ENCODE measurements at places on chromosomes 11 and 22. TPM values are rescaled to one million over a fixed set of nuclear protein-coding genes. Genes with fewer than 3 reads are reported as not detected.

The NRXN2 gene
- 41.3 TPM for total RNA-seq

The XBP1 gene
- total RNA-seq, result 282 TPM

The DDI1 gene
- not detected for total RNA-seq

The CASP4 gene
- 72.7 TPM for total RNA-seq

The GPHA2 gene
- not detected for total RNA-seq

The SYT7 gene
- 2.6 TPM for total RNA-seq

The SCGB1C1 gene
- not detected for total RNA-seq

DNA sequence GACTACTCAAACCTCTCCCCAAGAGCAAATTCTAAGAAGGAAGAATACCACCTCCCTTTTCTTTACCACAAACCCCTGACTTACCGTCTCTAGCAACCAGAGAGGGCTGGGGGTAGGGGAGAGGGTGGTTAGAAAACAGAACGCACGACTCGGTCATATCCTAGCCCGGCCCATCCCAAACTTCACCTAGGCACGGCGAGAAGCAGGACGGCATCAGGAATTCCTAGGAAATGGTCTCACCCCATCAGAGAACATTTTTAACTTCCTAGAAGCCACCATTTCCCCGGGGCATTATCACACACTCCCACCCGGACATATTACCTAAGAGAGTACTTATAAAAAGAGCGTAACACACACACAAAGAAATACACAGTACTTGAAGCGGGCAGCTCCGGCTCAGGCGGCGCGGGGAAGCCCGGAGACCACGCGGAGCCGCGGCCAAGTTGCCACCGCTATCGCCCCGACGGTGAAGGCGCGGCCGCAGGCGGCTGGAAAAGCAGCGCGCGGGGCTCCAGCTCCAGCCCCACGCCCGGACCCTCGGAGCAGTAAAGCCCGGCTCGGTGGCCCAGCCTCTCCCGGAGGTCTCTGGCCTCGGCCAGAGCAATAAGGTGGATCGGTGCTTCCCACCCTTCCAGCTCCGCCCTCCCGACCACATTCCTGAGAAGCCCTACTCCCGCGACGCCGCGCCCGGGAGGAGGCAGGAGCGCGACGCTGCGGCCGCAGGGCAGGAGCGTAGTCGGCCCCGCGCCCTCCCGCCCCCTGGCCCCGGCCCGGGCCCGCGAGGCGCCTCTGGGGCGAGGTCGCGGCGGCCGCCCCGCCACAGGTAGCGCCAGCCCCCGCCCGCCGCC, 878 bp downstream of the RRAS2 start:
- peak overlapping the region; percentile 85 for H3K27ac ChIP-seq
- H3K36me3 ChIP-seq, result no peaks in the 10 kb centered on the region
- H3K27me3 ChIP-seq, result no peaks in the 10 kb centered on the region
- peaks cover 11% of the 10 kb centered on the region for H3K4me1 ChIP-seq
- peak overlapping the region; percentile 93 for H3K4me3 ChIP-seq
- DNase-seq, result no peak

DNA sequence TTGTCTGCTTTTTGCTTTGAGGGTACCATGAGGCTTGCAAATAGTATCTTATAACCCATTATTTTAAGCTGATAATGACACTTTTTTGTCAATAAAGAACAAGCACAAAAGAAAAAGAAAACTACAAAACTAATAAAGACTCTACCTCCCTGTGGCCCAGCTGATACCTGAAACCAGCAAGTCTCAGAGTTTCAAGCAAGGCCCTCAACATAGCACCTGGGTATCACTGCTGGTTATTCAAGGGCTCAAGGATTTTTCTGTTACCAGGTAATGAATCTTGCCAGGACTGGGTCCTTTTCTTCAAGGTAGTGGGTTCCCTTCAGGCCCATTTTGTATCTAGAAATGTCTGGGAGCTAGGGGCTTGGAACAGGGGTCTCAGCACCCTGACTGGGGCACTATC, 281.6 kb upstream of the C11orf87 start:
- DNase-seq, result no peak
- H3K4me3 ChIP-seq, result no peak overlapping the region
- H3K36me3 ChIP-seq, result no peaks in the 10 kb centered on the region
- no peaks in the 10 kb centered on the region for H3K4me1 ChIP-seq
- H3K27ac ChIP-seq, result no peak overlapping the region

DNA sequence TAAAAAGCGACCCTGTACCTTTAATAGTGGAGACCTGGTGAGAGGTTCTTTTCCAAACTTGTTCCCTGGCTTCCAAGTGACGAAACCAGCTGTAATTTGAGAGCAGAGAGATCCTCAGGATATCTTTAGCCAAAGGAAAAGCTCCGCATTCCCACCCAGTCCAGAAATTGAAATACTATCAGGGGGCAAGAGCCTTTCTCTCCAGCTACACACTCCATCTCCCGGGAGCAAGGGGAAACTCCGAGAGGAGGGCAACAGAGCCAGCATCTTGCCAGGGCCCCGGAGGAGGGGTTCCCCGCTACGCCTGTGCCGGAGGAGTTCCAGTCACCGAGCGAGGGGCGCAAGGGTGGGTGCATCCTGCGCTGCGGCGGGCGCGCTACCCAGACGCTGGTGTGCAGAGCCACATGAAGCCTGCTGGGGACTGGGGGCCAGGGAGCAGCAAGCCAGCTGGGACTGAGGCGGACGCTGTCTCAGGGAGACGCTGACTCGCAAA, at the start of gene FIBIN:
FIBIN (plus strand) TSS at position 148 of the 493 bp plus-strand sequence. CDS start 415 bp downstream, outside the sequence.
- H3K36me3 ChIP-seq, result peaks cover 3% of the 10 kb centered on the region
- H3K27me3 ChIP-seq, result no peaks in the 10 kb centered on the region
- DNase-seq, result no peak
- peaks cover 34% of the 10 kb centered on the region for H3K4me1 ChIP-seq
- peak within 1 kb of the TSS; percentile 95 for H3K4me3 ChIP-seq

GRCh38 chr11:47109051-47109726, 67.5 kb downstream of the ARFGAP2 start:
- H3K27ac ChIP-seq, result no peak overlapping the region
- no peaks in the 10 kb centered on the region for H3K4me1 ChIP-seq
- DNase-seq, result no peak
- no peaks in the 10 kb centered on the region for H3K36me3 ChIP-seq
- H3K4me3 ChIP-seq, result no peak overlapping the region
- H3K27me3 ChIP-seq, result no peaks in the 10 kb centered on the region

DNA sequence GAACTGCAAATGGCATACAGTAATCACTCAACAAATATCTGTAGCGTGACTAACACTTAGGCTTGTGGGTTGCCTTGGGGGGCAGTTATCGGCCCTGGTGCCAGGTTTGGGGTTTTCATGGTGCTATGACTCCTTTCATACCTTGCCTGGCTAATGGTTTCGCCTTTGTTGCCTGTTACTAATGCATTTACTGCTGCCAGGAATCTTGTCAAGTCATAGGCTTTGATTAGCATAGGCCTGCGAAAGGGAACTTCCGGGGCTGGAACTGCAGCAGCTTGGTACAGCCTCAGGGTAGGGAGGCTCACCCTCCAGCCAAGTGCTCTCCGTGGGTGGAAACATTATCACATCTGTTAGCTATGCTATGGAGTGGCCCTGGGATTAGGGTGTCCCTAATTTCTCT, 13.2 kb downstream of the SLC25A18 start:
- no peak overlapping the region for H3K4me3 ChIP-seq
- H3K36me3 ChIP-seq, result no peaks in the 10 kb centered on the region
- no peaks in the 10 kb centered on the region for H3K27me3 ChIP-seq
- peaks cover 6% of the 10 kb centered on the region for H3K4me1 ChIP-seq

DNA sequence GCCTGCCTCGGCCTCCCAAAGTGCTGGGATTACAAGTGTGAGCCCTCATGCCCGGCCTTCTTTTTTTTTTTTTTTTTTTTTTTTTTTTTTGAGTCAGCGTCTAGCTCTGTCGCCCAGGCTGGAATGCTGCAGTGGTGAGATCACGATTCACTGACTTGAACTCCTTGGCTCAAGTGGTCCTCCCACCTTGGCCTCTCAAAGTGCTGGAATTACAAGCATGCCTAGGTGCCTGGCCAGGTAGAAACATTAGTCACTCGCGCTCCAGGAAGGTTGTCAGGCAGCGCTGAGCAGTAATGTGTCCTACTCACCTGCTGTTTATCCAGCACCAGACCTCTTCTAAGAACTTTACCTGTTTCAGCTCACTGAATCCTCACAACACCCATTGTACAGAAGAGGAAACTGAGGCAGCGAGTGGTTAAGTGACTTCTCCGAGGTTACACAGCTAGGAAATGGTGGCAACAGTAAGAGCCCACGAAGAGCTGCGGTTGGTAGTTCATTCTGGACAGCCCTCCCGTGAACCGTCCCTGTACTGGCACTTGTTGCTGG, 496 bp upstream of the CST6 start:
- peaks cover 27% of the 10 kb centered on the region for H3K4me1 ChIP-seq
- peak overlapping the region; percentile 89 for H3K27ac ChIP-seq

DNA sequence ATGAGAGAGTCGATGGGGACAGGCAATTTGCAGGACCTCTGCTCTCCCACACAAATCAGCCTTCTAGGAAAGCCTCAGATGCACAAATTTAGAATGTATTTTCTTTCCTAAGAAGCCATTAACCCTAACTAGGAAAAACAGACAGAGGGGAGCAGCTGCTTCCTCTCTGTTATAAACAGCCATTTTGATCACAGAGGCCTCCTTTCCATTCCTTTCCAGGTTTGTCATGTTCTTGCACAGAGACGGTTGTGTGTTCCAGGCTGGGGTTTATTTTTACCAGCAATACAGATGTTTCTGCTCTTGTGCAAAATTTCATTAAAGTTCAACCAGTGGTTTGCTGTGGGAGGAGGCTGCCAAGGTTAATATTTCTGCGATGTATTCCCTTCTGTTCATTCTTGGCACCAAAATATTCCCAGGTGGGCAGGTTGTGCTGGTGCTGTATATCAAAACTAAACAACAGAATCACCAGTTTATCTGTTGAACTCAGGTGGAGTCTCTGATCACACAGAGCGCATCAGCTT, 90.2 kb downstream of the NAV2 start:
- H3K36me3 ChIP-seq, result no peaks in the 10 kb centered on the region
- no peak for DNase-seq
- H3K4me3 ChIP-seq, result no peak overlapping the region
- H3K27me3 ChIP-seq, result no peaks in the 10 kb centered on the region
- no peak overlapping the region for H3K27ac ChIP-seq

DNA sequence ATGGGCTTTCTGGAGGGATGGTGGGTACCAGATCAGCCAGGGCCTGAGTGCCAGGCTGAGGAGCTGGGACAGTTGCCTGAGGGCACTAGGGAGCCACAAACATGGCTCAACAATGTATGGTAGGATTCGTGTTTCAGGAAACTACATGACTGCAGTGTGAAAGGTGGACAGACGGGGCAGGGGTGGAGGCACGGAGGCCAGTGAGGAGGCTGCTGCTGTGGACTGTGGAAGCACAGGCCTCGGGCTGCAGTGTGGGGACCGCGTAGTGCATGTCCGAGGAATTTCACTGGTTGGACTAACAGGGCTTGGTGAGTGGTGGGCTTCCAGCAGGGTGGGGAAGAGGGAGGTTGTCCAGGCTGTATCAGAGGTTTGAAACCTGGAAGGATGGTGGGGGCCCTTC, 7.8 kb downstream of the P2RY2 start:
- H3K27me3 ChIP-seq, result no peaks in the 10 kb centered on the region
- H3K4me3 ChIP-seq, result no peak overlapping the region
- no peaks in the 10 kb centered on the region for H3K4me1 ChIP-seq

DNA sequence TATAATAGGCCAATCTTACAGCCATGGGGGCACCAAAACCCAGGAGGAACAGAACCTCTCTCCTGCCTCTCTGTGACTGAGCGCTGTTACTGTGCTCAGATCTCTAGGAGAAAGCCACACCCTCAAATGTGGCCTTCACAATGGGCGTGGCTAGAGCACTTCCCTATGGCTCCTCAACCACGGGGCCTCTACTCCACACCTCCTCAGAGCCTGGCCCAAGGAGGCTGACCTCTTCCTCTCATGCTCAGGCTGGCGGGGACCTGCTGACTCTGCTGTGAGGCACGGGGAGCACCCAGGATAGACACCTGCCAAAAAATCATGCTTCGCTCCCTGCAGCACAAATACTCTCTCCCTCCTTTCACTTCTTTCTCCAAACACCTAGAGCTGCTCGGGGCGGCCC, 41.0 kb downstream of the C11orf58 start:
- no peak for DNase-seq
- no peaks in the 10 kb centered on the region for H3K27me3 ChIP-seq
- no peak overlapping the region for H3K27ac ChIP-seq
- H3K4me3 ChIP-seq, result no peak overlapping the region

- peaks cover 3% of the 10 kb centered on the region for H3K4me1 ChIP-seq
- H3K4me3 ChIP-seq, result no peak overlapping the region
- no peak overlapping the region for H3K27ac ChIP-seq
- no peaks in the 10 kb centered on the region for H3K27me3 ChIP-seq
- no peak for DNase-seq
- H3K36me3 ChIP-seq, result no peaks in the 10 kb centered on the region
These were observed 96.5 kb downstream of the DLG2 start for GRCh38 chr11:85530634-85531033.

GRCh38 chr11:133724116-133724515, 121.2 kb downstream of the SPATA19 start:
- H3K27ac ChIP-seq, result no peak overlapping the region
- DNase-seq, result no peak
- H3K36me3 ChIP-seq, result no peaks in the 10 kb centered on the region
- no peaks in the 10 kb centered on the region for H3K27me3 ChIP-seq
- H3K4me3 ChIP-seq, result no peak overlapping the region

- no peaks in the 10 kb centered on the region for H3K36me3 ChIP-seq
- no peak overlapping the region for H3K4me3 ChIP-seq
- no peaks in the 10 kb centered on the region for H3K4me1 ChIP-seq
- no peak for DNase-seq
- H3K27me3 ChIP-seq, result no peaks in the 10 kb centered on the region
These were observed 44.3 kb downstream of the SLC5A12 start for GRCh38 chr11:26677566-26677965.

DNA sequence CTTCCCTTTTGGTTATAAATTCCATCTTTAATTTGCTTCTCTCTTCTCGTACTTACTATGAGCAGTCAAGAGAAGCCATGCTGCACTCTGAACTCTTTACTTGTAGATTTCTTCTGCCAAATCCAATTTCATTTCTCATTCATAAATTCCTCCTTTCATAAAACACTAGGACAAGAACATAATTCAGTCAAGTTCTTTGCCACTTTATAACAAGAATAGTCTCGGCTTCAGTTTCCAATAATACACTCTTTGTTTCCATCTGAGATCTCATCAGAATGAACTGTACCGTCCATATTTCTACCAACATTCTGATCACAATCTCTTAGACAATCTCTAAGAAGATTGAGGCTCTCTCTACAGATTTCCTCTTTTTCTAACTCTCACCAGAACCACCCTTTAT, 25.1 kb downstream of the IZUMO1R start:
- peaks cover 8% of the 10 kb centered on the region for H3K4me1 ChIP-seq
- no peak for DNase-seq
- H3K27me3 ChIP-seq, result no peaks in the 10 kb centered on the region
- no peak overlapping the region for H3K27ac ChIP-seq
- no peak overlapping the region for H3K4me3 ChIP-seq

DNA sequence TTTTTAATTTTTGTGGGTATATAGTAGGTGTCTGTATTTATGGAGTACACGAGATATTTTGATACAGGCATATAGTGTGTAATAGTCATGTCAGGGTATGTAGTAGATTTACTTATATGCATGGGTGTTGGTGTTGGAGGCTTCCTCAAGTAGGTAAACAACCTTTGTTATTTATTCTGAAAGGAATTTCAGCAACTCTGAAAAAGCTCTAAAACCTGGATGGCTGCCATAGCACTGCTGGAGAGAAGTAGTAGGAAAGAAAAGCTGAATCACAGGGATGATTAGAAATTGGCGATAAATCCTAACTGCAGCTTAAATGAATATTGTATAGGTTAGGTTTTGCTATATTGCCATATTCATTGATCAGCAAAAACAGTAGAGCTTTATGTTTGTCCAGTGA, 44.4 kb upstream of the ST14 start:
- peaks cover 10% of the 10 kb centered on the region for H3K36me3 ChIP-seq
- no peak overlapping the region for H3K27ac ChIP-seq
- peaks cover 9% of the 10 kb centered on the region for H3K4me1 ChIP-seq
- no peak overlapping the region for H3K4me3 ChIP-seq
- DNase-seq, result no peak
- no peaks in the 10 kb centered on the region for H3K27me3 ChIP-seq
